ENCODE measurements at places on chromosomes 4 and X.

- no peak for DNase-seq
These were observed 430.3 kb downstream of the SPRY1 start for GRCh38 chr4:123826896-123827295.

DNA sequence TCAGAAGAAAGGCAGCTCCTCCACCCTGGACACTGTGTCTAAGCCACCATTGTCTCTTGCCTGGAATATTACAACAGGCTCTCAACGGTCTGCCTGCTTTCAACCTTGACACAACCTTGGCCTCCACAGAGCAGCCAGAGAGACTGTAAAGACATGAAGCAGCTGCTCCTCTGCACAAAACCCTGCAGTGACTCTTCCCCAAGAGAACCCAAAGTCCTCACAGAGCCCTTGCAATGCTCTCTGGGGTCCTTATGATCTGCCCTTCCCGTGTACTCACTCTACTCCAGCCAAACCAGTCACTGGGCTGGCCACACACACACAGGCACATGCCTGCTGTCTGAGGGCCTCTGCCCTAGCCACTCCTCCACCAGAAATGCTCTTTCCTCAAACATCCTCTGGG, 75.9 kb upstream of the CPEB2 start:
- no peak for DNase-seq

DNA sequence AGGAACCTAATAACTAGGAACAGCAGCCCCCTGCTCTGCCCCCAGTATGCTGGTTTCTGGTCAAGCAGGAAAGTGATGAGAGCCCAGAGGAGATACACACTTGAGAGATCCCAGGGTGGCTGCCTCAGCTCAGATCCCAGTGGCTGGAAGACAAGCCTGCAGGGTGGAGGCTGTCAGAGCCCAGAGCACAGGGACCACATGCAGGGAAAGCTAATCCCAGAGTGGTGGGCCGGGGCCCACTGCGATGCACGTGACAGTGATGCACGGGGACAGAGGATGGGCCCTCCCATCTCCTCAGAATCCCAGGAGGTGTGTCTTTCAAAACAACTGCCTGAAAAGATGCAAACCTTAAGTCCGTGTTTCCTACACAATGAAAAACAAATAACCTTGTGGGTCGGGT, 29.1 kb upstream of the CRMP1 start:
- no peak for DNase-seq

DNA sequence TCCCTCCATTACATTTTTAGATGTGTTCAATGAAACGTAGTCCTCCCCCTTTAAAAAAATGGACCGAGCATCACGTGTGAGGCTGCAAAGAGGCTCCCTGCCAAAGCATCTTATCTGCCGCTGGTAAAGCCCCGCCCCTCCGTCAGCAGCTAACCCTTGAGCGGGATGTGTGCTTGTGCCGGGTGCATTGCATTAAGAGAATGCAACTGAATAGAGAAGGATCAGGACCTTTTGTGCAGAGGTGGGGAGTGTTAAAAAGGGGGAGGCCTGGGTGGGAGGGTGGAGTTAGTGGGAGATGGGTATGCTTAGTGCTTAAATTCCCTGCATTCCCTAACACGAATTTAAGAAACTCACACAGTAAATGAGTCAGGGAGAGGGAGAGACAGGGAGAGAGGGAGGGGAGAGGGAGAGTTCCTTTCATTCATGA, 66.0 kb downstream of the TBL1X start:
- DNase-seq, result peak; percentile 79

GRCh38 chrX:109872021-109872732, 130.7 kb upstream of the TMEM164 start:
- no peak for DNase-seq

DNA sequence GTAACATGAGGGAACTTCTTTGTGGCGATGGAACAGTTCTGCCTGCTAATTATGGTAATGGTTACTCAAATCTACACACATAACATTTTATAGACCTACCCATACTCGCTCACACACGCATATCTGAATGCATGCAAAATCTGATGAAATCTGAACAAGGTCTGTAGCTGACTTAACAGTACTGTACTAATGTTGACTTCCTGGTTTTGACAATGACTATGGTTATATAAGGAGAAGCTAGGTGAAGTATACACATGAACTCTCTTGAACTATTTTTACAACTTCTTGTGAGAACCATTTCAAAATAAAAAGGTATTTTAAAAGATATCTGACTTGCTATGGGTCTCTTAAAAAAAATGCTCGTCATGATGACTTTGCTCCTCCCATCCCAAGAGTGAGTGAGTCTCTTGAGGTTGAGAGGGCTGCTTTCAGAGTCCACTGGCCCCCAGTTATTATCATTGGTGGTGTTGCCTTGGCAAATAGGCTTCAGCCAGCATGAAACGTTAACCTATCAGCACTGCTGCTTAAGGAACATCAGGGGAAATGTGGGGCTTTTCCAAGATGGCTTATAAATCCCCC, 99.8 kb downstream of the MTMR1 start:
- DNase-seq, result no peak

DNA sequence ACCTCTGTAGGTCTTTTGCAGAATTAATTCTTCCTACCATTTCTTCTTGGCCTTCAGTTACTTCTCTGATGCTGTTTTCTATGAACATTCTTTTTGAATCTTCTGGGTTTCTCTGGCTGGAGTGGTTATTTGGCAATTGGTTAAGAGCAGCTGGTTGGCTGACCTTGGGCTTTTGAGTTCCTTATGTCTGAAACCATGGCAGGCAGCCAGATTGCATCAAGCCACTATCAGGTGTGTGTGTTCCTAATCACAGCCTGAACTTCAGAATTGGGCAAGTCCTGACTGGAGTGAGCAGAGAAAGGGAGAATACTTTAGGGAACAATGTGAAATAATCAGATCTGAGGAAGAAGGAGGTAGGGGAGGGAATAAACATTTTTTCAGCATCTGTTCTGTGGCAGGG, 90.2 kb downstream of the ARHGAP10 start:
- no peak for DNase-seq

- no peak for DNase-seq
These were observed 5.0 kb downstream of the NAF1 start for GRCh38 chr4:163161536-163162205.

GRCh38 chrX:145848448-145848847, 30.8 kb downstream of the SLITRK2 start:
- DNase-seq, result no peak

GRCh38 chrX:11460347-11460746, 167.1 kb downstream of the AMELX start:
- DNase-seq, result no peak

DNA sequence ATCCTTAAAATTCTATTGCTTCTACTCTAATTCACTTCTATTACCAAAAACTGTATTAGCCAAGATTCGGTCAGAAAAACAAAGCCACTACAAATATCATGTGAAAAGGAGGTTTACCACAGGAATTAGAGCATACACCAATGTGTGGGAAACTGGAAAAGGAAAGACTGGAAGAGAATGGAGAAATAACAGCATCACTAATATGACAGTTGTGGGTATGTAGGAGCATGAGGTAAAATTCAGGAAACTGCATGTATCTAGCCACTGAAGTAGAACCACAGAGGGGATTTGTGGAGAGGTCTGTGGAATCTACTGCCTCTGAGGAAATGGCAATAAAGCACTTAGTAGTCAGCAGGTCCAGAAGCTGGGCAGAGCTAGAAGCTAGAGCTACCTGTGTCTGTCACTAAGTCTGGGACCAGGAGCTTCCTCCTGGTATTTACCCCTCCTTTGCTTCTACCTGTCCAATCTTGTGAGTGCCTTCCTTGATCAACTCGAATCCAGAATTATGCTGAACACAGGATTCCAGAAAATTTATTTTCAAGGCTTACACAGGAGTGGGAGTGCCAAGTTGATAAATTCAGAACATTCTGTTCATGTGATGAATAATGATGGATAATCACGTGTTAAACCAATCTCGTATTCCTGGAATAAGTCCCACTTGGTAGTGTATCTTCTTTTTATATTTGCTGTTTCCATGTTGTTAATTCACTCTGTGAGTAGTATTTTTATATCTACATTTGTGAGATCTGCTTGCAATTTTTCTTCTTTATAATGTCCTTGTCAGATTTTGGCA, 52.6 kb downstream of the NAF1 start:
- DNase-seq, result no peak

GRCh38 chrX:45762699-45763647, 562.3 kb upstream of the DIPK2B start:
- DNase-seq, result no peak

DNA sequence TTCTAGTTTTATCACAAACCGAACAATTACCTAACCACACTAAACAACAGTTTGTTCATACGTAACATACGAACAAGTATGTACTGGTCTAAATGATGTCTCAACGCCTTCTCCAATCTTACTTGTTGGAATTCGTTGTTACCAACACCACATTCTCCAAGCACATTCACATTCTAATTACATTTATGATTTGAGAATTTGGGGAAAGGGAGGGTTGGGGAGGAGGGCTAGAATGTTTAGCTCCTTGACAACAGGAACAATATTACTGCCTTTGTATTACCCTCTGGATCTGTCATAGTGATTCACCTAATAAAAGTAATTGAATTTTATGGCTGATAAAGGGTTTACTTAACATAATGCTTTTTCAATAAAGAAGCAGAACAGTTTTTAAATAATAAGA, 24.4 kb downstream of the LCORL start:
- DNase-seq, result no peak

DNA sequence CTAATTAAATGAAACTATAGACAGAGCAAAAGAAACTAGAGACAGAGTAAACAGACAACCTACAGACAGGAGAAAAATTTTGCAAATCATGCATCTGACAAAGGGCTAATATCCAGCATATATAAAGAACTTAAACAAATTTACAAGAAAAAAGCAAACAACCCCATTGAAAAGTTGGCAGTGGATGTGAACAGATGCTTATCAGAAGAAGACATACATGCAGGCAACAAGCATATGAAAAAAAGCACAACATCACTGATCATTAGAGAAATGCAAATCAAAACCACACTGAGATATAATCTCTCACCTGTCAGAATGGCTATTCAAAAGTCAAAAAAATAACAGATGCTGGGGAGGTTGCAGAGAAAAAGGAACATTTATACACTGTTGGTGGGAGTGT, 14.8 kb downstream of the ZNF280C start:
- DNase-seq, result no peak

DNA sequence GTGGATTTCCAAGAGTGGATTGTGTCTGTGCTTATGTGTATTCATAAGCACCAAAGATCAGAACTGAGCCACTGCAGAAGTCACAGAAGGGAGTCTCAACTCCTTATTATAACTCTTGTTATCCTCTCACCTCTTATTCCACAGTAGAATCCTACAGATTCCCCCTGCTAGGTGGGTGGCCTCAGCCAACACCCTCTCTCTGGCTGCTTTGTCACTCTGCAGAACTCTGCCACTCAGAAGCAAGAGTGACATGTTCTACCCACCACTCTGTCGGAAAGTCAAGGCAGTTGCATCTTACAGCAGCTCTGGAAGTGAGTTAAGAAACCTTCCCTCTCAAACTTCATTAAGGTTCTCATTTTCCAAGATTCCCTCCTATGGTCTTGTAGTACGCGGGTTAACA, 41.9 kb downstream of the PTCHD1 start:
- DNase-seq, result no peak

- no peak for DNase-seq
These were observed 65.6 kb downstream of the SYNPO2 start for GRCh38 chr4:118954246-118954645.

DNA sequence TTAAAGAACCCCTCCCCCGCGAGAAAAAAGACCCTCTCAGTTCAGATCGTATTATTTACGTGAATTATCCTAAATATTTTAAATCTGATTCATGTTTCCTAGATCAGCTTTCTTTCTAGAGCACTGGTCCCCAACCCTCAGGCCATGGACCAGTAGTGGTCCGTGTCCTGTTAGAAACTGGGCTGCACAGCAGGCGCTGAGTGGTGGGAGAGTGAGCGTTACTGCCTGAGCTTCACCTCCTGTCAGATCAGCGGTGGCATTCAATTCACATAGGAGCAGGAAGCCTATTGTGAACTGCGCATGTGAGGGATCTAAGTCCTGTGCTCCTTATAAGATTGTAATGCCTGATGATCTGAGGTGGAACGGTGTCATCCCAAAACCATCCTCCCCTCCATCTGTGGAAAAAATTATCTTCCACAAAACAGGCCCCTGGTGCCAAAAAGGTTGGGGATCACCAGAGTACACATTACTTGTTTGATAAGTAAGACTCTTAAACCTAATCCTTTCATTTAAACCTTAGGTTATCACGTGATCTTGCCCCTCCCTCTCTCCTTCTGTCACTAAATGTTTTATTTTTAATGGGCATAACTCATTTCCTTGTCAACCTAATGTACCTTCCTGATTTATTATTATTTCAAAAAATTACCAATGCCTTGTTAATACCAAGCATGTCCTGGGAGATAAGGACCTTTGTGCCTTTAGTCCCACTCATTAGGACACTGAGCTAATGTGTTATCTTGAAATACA, 442.9 kb downstream of the TLL1 start:
- no peak for DNase-seq

GRCh38 chr4:153426207-153426885, 39.8 kb upstream of the TMEM131L start:
- DNase-seq, result peak; percentile 54

GRCh38 chr4:82519776-82520175, 42.0 kb downstream of the TMEM150C start:
- DNase-seq, result no peak

DNA sequence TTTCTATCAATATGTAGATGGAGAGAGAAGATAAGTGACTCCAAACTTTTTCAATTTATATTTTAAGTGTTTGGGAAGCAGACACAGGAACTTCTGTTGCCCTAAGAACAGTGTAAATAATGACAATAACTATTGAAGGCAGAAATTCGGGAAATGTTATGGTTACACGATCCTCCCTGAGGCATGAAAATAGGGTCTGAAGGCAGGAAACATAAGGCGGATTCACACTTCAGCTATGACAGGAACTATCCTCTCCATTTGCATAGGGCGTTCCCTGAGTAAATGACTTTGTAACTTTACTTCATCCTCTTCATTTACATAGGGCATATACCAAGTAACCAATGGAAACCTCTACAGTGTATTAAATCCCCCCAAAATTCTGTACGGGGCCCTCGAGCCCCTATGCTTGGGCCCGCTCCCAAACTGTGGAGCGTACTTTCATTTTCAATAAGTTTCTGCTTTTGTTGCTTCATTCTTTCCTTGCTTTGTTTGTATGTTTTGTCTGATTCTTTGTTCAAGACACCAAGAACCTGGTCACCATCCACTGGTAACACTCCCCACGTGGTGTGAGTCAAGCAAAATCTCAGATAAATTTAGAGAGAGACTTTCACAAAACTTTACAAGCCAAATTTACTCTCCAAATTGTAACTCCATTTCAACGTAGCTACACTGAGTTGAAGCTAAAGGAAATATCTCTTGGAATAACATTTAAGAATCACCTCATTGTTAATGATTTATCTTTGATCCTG, 2504.3 kb downstream of the ARAP2 start:
- no peak for DNase-seq

DNA sequence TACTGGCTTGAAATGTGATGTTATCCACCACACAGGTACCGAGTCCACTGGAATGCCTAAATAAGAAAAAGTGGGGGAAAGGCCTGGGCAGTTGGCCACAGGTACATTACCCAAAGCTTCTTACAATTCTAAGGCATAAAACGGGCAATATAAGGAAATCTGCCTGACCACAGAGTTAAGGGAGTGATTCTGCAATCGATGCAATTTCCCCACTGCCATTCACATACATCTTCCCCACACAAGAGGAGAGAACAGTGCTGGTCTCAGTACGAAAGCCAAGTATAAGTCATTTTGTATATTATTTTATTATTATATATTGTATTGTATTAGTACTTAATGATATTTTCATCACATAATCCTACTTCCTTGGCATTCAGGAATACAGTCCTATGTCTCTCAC, 30.6 kb downstream of the RFC1 start:
- no peak for DNase-seq

All from activated CD8-positive, alpha-beta T cell treated with anti-CD3 and anti-CD28 coated beads, Interleukin-2, amount 10 ng/mL, durations not matched to agents 7 days and 5 days (primary cell).